GM12864 (cell line): ENCODE measurements at places on chromosomes 16 and 17.

DNA sequence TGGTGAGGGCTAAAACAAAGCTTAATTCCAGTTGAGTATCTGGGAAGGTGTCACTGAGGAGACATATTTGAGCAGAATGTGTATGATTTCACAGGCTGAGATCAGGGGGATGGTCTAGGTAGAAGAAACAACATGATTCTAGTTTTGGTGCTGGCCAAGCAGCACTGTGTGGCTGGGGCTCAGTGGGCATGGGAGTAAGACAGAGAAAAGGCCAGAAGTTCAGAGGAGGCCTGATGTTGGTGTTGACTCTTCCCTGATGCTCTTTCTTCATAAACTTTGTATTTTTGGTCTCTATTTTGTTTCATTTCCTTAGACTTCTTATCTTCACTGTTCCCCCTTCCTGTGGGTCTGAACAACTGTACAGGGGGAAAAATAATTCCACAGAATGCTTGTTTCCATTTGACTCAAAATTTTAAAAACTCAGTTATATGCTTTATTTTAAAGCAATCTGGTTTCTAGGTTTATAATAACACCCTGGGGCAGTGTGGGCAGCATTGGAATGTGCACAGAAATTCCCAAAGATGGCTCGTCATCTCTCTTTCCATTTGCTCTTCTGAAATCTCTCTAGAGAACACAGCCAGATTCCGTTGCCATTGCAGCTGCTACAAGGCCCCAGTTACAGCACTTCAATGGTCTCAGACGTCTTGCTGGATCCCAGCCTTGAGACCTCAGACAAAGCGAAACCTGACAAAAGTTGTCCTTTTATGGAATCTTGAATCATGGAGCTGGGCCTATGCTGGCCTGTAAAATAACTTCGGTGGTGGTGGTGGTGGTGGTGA lies 68.3 kb downstream of the SNX11 start:
- no peak for DNase-seq

- no peak for DNase-seq
These were observed 645 bp upstream of the GFOD2 start for GRCh38 chr16:67719778-67720144.

GRCh38 chr16:85573045-85573695 lies 40.0 kb upstream of the GSE1 start:
- no peak for DNase-seq

DNA sequence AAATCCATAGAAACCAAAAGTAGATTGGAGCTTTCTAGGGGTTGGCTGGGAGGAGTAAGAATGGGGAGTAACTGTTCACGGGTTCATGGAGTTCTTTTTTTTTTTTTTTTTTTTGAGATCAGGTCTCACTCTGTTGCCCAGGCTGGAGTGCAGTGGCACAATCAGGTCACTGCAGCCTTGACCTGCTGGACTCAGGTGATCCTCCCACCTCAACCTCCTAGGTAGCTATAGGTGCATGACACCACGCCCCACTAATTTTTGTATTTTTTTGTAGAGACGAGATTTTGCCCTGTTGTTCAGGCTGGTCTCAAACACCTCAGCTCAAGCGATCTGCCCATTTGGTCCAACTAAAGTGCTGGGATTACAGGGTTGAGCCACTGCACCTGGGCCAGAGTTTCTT lies 1.5 kb downstream of the NMRAL1 start:
- no peak for DNase-seq

- peak; percentile 31 for DNase-seq
These were observed 1.6 kb downstream of the HEATR3 start for GRCh38 chr16:50067290-50067853.

GRCh38 chr17:50560185-50560824 lies at the start of gene CACNA1G:
Gene CACNA1G (plus strand): TSS chr17:50560715. CDS start chr17:50561460, 745 bp downstream.
- DNase-seq: no peak

GRCh38 chr16:3087243-3088235 lies 11.6 kb downstream of the ZSCAN10 start:
- no peak for DNase-seq

- no peak for DNase-seq
These were observed 17.7 kb upstream of the CORO6 start for GRCh38 chr17:29640413-29640812.

- no peak for DNase-seq
These were observed 18.7 kb upstream of the ANKRD40CL start for GRCh38 chr17:50785946-50786570.

- DNase-seq: no peak
These were observed 1.7 kb downstream of the KANSL1 start for GRCh38 chr17:46191322-46192188.

GRCh38 chr16:53150769-53151168 lies 96.0 kb downstream of the CHD9 start:
- no peak for DNase-seq

DNA sequence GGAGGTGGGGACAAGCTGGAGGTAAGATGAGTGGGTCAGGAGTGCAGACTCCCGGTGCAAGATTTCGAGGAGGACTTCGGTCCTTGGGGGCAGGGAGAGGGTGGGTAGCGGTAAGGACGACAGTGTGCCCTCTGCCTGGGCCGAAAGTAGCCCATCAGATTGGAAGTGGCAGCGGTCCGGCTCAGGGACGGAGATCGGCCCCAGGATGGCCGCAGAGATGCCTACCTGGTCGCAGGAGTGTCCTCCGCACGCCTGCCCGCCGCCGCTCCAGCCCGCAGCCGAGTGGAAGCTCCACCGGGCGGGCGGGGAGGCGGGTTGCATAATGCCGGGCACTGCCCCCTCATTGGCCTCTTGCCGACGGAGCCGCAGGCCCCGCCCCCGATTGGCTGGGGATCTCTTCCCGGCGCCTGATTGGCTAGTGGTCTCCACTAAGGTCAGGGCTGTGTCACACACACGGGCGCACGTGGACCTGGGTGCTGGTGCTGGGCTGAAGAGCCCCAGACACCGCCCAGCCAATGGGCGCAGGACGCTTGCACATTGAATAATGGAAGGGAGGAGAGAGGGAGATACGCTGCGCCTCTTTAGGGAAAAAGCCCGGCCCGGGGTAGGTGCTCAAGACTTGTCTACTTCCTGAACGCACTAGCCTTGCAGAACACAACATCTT lies at the start of gene PER1:
PER1 (minus strand) TSS at position 293 of the 664 bp plus-strand sequence. CDS start 1,698 bp downstream, outside the sequence.
- DNase-seq: peak; percentile 77

GRCh38 chr17:45688353-45688752 lies 95.8 kb upstream of the CRHR1 start:
- no peak for DNase-seq

DNA sequence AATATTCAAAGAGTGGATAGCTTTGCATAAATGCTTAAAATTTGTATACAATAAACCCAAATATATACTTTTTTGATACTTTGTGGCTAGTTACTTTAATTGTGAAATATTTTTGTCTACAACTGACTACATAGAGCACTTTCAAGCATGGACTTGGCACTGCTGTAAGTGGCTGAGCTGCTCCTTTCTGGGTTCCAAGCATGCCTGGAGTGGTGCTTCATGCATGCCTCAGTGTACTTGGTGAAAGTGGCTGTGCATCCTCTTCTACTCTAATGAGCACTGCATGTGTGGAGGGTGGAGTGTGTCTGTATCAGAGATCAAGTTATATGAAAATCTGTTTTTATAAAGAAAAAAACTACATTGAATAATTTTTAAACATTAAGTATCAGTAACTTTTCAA lies 94.1 kb downstream of the OMG start:
- no peak for DNase-seq

GRCh38 chr17:31456814-31457213 lies 65.3 kb downstream of the RAB11FIP4 start:
- DNase-seq: no peak

DNA sequence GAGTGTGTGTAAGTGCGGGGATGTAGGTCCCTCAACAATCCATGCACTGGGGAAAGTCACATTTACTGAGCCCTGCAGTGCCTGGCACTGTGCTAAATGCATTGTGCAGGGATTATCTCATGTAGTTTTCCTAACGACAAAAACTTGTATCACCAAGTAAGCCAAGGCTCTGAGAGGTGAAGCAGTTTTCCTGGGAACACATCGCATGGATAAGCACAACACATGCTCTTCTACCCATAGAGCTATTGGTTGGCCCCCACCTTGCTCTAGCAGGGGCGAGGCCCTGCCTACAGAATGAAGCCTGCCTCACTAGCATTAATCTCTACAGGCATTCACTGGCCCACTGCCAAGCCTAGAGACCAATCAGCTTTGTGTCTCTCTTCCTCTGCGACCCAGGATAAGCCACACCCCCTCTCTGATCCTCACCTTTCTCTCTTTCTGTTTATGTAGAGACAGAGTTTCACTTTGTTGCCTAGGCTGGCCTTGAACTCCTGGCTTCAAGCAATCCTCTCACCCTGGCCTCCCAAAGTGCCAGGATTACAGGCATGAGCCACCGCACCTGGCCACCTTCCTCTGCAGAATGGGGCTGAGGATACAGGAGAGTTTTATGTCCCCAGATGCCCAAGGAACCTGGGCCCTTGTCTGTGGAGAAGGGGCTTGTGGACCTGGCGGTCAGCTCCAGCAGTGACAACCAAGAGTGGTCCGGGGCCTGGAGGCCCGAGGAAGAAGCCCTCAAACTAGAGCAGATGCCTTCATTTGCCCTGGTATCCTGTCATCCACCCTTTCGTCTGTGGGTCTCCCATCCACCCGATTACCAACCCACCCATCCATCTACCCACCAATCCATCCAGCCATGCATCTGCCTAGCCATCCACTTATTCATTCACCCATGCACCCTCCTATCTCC lies 12.8 kb downstream of the CDH16 start:
- no peak for DNase-seq

DNA sequence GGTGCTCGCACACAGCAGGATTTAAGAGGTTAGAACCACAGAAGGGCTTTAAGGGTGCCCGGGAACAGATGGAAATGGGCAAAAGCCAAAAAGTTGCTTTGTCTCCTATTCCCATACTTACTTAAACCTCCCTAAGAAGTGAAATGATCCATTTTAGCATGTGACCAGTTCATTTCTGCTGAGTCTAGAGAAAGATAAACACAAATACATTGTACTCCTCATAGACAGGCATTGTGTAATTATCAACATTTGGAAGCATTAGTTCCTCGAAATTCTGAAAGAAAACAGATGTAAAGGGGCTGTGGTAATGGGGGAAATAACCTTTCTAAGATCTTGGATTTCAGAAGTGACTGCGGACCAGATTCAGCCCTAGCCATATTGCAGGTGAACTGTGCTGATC lies 178.3 kb downstream of the CYB561 start:
- no peak for DNase-seq

DNA sequence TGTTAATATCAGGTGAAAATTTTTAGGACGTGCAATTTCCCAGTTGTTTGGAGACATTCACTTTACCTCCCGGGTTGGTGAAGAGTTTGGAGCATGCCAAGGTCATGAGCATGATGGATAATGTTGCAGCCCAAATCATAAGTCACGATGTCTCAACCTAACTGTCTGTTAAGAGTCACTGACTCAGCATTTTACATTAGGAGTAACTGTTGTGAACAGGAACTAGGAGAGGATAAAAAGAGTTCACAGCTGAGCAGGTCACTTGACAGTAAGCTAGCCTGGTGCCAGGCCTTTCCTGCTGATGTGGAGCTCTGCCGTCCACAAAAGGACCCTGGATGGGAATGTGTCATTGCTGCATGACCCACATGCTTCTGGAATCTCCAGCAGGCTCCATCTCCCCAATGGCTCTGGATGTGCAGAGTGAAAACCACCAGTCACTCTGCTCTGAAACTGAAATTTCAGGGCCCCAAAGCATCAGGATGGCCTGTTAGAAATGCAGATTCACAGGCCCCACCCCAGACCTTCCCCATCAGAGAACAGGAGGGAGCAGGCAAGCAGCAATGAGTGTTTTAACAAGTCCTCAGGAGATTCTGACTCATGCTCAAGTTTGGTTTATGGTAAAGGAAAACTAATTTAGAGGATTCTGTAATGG lies 371.6 kb upstream of the MAF start:
- no peak for DNase-seq

GRCh38 chr17:65085397-65085796 lies 28.9 kb upstream of the GNA13 start:
- no peak for DNase-seq

GRCh38 chr16:49576941-49577340 lies 203.3 kb downstream of the C16orf78 start:
- DNase-seq: no peak

DNA sequence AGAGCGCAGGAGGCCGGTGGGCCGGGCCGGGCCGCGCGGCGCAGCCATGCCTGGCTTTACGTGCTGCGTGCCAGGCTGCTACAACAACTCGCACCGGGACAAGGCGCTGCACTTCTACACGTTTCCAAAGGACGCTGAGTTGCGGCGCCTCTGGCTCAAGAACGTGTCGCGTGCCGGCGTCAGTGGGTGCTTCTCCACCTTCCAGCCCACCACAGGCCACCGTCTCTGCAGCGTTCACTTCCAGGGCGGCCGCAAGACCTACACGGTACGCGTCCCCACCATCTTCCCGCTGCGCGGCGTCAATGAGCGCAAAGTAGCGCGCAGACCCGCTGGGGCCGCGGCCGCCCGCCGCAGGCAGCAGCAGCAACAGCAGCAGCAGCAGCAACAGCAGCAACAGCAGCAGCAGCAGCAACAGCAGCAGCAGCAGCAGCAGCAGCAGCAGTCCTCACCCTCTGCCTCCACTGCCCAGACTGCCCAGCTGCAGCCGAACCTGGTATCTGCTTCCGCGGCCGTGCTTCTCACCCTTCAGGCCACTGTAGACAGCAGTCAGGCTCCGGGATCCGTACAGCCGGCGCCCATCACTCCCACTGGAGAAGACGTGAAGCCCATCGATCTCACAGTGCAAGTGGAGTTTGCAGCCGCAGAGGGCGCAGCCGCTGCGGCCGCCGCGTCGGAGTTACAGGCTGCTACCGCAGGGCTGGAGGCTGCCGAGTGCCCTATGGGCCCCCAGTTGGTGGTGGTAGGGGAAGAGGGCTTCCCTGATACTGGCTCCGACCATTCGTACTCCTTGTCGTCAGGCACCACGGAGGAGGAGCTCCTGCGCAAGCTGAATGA lies 606 bp downstream of the THAP11 start:
- no peak for DNase-seq

- DNase-seq: no peak
These were observed 3.5 kb downstream of the CORO6 start for GRCh38 chr17:29619251-29619650.

DNA sequence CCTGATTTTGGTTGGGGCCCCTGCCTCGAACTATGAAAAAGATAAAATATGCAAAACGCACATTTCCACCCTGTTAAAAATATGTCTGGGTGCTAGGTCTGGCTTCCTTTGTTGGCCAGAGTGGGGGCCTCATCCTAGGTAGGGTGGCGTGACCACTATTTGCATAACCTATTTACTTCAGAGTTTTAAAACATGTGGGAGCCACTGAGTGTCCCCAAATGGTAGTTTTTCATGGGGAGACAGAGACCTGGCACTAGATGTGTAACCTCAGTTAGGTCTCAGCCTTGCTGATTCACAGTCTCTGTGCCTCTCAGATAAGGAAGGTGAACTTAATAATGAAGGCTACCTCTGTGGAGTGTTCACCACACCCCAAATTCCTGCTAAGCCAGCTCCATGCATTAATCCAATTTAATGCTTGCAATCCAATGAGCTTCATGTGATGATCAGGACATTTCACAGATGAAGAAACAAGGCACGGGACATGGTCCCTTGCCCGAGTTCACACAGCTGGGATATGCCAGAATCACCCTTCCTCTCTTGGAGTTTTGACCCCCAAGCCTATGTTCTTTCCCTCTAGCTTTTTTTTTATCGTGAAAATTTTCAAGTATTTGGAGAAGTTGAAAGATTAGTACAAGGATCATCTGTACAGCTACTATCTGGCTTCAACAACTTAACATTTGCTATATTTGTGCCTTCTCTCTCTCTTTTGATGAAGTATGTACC lies 103.4 kb downstream of the IRF8 start:
- no peak for DNase-seq

GRCh38 chr16:275041-275641 lies 603 bp downstream of the RGS11 start:
- DNase-seq: no peak
